ENCODE measurements at places on chromosomes 11 and 22.

DNA sequence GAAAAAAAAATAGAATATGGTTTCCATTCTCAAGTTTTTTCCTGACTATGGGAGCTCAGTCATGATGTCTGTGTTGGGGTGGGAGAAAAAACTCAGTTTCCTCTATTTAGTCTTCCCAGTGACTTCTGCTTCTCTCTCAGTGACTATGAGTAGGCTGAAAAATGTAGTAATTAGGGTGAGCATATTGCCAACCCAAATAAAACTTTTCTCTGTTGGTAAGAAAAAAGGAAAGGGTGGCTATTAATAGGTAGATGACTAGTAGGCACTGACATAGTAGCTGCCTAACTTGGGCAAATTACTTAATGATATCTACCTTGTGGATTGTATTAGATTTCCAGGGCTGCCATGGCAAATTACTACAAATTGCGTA is 34.2 kb upstream of the BIRC3 start:
- no peak for DNase-seq

DNA sequence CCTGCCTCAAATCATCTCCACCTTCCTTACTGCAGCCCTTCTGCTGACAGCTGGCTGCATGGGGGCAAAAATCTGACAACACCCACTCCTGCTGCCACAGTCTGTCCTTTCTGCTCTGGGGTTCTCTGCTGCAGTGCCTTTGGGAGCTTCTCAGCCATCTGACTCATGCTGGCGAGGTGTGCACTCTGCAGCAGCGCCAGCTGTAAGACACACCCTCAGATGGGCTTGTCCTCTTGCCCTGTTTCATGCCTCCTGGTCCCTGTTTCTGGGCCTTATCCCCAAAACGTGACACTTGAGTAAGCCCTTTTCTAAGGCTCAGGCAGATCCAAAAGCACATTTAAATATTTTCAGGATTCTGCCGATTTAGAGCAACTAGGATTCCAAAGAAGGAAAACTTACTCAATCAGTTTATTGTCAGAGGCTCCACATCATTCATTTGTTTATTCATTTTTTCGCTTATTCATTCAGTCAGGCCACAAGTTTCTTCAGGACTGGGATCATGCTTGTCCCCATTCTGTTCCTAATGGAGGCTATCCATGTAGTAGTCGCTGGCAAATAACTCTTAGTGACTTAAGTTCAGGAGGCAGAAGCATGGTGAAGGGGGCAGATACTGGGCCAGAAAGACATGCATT is 60.2 kb downstream of the SMIM38 start:
- no peak for DNase-seq

GRCh38 chr22:37654563-37655251 is 3.8 kb upstream of the PDXP start:
- no peak for DNase-seq

DNA sequence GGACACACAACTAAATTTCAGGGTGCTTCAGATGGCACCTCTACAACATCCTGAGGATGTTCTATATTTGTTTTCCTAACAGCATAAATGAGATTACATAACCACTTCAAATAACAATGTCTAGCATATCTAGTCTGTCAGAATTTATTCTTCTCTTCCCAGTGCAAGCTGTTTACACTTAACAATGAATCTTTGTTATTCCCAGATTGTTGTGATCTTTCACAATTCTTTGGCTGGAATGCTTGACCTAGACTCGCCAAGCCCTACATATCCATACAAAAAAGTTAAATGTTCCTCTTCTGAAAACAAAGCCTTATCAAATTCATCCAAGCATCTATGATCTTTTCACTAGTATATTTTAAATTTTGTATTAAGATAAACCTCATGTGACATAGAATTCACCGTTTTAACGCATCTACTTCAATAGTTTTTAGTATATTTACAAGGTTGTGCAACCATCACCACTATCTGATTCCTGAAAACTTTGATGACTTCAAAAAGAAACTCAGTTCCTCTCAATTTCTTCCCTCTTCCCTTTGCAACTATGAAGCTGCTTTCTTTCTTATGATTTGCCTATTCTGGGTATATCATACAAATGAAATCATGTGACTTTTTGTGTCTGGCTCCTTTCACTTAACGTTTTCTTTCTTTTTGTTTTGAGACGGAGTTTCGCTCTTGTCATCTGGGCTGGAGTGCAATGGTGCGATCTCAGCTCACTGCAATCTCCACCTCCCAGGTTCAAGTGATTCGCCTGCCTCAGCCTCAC is 61.7 kb upstream of the CHRNA10 start:
- no peak for DNase-seq

- no peak for DNase-seq
Observed at GRCh38 chr11:48018528-48019216, 38.3 kb downstream of the PTPRJ start.

GRCh38 chr11:9853929-9854552 is 190.2 kb downstream of the SWAP70 start:
- no peak for DNase-seq

DNA sequence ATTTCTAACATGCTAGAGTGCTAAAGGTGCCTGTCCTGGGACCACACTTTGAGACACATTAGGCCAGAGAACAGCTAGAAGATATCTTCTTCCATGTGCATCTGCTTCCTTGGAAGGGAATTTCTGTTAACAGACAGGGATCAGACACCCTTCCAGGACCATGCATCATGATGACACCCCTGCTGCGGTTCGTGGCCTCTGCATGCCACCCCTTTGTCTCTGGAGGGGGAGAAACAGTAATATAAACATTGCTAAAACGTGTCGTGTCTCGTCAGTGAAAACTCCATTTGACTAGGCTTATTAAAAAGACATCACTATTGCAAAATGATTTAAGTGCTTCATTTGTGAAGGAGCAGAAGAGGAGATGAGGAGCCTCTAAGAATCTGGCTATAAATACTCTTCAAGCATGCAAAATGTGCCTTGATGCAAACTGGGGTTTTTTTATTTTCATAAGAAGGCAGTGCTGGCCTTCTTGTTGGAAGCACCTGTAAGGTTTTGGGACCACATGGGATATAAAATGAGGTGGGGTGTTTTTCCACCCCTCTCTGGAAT is 141.6 kb downstream of the MYO18B start:
- DNase-seq: no peak

- DNase-seq: no peak
Observed at GRCh38 chr22:31133911-31134310, 6.4 kb downstream of the PLA2G3 start.

DNA sequence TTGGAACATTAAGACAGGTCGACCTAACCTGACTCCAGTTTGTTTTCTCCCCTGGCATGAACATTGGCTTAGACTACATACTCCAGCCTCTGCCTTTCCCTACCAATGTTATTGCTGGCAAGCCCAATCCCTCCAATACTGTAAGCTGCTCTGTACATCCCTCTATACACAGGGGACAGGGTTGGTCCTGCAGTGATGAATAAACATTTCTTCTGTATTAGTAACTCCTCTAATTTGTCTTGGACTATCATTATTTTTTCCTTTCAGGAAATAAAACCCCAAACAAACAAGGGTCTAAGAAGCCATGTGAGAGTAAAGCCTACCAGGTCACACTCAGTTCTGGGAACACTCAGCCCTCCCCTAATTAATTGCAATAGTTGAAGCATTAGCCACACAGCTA is 35.1 kb upstream of the FJX1 start:
- no peak for DNase-seq

DNA sequence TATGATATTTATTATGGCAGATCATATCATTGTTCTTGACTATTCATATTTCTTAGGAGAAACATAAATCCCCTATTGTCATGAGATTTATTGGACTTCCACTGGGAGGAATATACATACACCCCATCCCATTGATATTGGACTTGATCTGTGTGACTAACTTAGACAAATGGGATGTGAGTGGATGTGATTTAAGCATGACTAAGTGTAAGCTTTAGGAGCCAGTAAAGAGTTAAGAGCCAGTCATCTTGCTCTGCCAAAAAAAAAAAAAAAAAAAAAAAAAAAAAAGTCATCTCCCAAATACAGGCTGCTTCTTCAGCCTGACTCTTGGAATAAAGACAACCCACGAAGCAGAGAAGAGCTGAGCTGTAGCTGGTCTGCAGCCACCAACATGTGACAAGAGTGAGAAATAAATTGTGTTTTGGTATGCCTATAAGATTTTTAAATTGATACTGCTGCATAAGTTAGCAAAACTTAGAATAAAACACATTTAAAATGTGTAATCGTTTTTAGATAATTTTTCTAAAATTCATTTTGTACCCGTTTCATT is 595.0 kb upstream of the LRRC4C start:
- DNase-seq: no peak

GRCh38 chr11:22340701-22341587 is 2.8 kb downstream of the SLC17A6 start:
- DNase-seq: no peak

DNA sequence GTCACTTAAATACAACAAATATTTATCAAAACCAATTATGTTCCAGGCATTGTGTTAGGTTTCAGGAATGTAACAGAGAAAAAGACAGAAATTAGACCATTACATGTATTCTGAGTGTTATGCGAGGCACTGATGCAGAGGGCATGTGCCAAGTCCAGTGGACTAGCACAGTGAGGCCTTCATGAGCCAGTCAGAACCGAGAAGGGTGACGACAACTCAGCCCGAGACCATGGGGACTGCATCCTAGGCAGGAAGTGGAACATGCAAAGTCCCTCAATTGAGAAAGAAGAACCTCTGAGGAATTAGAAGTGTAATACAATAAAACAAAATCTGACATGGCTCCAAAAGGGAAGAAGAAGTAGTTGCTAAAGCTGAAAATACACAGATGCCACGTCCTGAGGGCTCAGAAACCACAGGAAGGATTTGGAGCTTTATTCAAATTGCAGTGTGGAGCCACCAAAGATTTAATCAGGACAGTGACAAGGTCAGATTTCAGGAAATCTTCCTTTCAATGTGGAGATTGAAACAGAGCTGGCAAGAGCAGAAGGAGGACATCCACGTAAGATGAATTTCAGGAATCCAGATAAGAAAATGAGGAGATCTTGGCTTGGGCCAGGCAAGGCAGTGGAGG is 529.6 kb downstream of the NTM start:
- no peak for DNase-seq

DNA sequence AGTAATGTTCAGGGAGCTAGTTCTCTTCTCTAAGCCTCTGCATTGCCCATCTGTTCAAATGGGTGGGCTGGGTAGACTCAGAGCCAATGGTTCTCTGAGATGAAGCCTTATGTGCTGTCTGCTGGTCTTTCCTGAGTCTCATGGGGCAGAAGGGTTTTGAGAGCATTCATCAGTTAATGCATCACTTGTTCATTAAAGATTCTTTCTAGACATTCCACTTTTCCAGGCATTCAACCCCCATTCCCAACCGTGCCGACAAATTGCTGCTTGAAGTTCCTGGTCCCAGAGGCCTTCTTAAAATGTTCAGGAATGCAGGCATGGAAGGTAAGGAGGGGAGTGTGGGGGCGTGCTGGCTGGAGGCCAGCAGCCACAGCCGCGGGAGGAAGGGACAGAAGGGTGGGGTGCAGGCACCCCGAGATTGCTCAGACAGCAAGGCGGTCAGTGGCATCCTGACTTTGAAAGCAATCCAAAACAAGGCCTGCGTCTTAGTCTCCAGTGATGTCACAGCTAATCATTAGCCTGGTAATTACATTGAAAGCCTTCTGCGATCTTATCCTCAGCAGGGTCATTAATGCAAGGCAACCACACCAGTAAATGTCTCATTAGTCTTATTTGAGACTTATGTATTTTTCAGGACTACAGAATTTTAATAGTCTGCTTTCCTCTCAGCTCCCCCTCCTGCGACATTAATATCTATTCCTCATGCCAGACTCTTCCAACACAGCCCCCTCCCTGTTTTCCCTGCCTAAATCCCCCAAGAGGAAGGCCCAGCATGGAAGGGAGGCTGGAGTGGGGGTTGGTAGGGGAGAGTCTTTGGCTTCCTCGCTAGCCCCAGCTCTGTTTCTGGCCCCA is 328.8 kb downstream of the MIAT start:
- DNase-seq: no peak

DNA sequence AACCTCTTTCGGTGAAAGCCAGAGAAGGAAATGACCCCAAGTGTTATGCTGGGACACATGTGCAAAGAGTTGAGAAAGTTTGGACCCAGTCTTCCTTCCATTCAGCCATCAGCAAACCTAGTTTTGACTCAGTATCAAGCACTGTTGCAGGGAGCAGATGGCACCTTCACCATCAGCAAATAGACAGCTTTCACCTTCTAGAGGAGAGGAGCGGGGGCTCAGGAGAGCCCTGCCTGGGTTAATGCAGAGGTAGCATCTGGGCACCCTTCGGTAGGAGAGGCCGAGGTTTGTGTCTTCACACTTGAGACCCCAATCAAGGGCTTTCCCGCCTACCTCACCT is 16.2 kb upstream of the MFRP start:
- no peak for DNase-seq

DNA sequence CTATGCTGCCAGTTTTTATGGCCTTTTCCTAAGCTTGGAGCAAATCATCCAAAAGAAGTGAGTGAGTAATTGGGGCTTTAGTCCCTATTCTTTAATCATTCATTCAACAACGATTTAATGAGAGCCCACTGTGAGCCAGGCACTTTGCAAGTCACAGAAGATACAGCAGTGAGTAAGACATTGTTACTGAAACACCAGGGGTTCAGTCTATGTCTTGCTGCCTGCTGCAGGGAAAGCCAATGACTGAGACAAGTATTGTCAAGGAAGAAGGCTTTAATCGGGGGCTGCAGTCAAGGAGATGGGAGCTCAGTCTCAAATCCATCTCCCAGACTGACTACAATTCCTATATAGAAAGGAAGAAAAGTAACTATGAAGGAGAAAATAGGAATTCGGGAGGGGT is 228.3 kb downstream of the FAM181B start:
- DNase-seq: no peak

DNA sequence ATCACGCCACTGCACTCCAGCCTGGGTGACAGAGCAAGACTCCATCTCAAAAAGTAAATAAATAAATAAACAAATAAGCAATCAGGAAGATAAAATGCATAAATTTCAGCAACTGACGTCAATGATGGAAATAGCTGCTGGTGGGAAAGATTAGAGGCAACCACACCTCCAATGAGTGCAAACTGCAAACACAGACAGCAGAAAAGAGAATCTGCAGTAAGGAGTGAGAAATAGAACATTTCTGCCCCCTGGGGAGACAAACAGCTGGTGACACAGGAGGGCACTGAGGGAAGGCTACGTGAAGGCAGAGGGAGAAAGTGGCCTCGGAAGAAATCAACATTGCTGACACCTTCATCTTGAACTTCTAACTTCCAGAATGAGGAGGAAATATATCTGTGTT is 6.5 kb downstream of the PI4KA start:
- DNase-seq: no peak

DNA sequence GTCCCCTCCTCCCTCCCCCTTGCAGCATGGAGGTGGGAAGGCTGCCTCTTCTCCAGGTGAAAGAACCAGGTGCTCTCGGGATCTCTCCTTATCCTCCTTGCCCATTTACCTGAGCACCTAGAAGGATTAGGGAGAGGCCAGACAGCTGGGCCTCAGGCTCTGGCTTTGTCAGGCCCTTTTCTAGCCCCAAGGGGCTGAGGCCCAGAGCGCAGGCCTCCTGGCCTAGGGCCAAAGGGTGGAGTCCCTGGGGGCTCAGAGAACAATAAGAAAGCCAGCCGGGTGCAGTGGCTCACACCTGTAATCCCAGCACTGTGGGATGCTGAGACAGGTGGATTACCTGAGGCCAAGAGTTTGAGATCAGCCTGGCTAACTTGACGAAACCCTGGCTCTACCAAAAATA is 5.4 kb upstream of the TTLL1 start:
- no peak for DNase-seq

All from CD8-positive, alpha-beta memory T cell (primary cell).